ENCODE measurements at places on chromosomes 5 and 9.

DNA sequence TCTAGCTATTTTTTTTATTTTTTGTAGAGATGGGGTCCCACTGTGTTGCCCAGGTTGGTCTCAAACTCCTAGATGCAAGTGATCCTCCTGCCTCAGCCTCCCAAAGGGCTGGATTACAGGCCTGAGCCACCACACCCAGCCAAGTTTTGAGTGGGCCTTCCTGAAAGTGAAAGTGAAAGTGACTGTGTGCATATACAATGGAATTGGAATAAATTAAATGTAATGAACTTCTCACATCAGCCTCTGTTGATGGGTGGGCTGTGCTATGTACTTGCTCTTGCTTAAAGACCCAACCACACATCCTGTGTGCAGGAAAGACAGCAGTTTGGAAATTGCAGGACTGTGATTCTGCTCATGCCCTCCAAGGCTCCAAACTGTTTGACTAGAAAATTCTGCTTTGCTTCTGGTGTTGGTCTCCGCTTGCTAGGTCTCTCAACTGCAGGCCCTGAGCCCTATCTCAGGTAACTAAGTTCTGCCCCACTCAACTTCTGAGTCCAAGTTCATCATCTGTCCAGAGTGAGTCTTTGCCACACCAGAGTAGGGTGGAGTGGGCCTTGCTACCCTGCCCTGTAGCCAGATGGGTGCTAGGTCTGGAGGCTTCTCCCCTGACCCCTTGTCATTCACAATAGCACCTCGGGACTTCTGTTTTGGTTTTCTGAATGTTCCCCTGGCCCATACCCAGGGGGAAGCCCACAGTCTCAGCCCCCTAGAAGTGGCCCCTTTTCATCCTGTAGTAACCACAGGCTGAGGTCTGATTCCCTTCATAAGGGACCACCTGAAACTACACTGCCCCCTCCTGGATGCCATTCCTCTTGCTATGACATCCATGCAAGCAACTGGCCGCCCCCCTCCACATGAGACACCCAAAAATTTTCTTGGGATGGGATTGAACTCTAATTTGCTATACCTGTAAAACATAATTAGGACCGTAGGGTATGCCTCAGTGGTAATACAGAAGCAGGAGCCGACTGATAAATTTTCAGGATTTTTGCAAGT lies 36.5 kb upstream of the RAD23B start:
- no peak for DNase-seq

DNA sequence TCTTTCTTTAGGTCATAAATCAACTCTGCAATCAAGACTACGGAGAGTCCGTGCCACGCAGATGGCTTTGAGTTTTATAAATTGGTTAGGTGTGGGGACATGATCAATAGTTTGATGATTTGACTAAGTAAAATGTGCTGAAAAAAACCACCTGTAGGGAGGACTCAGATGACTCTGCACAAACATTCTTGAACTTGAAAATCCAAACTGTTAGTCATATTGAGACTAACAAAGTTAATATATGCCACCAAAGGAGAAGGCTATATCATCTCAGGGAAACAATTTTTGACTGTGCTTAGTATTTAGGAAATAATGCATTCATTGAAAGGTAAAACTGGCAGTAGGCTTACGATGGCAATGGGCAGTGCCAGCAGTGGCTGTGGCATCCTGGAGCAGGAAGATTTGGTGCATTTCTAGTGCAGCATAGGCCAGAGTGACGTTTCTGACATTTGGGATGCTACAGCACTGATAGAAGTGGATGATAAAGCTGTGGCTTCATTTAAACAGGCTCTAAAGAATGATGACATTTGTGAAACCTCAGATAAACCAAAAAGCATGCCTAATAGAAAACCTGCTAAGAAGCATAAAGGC lies 291.1 kb downstream of the MLLT3 start:
- DNase-seq, result no peak

DNA sequence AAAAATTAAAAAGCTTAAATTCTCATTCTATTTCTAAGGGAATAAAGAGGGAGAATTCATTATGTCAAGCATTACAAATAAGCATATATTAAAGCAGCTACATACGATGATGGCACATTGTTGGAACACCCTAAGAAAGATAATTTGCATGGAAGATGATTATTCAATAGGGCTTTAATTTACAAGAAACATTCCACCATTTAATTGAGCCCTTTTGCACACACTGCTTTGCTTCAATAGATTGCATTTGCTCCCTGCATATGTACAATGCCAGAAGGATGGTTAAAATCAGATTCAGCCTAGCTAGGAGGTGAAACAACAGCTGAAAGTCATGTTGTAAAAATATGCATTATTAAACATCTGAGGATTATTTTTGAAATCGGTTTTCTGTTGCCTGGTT lies 21.8 kb downstream of the KIAA1958 start:
- no peak for DNase-seq

- no peak for DNase-seq
Measured at GRCh38 chr9:121859646-121860045, 208.2 kb downstream of the DAB2IP start.

DNA sequence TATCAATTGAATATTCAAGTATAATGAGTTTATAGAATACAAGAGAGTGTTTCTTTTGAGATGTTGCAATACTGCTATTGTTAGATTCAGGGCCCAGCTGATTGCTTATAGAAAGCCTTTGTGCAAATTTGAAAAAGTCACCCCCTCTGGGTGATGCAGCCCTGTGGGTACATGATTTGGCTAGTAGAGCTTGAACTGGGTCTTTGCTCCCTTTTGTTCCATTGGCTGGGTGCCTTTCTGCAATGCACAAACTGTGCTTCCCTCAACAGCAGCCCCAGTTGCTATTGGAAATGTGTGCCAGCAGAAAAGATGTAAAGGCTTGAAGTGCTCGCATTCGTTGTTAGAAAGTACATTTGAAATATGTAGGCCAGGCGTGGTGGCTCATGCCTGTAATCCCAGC lies 61.8 kb upstream of the CEMIP2 start:
- peak; percentile 82 for DNase-seq

GRCh38 chr9:112581469-112582176 lies 95.0 kb downstream of the KIAA1958 start:
- no peak for DNase-seq

- DNase-seq, result no peak
Measured at GRCh38 chr5:1336749-1337488, 8.0 kb downstream of the CLPTM1L start.

DNA sequence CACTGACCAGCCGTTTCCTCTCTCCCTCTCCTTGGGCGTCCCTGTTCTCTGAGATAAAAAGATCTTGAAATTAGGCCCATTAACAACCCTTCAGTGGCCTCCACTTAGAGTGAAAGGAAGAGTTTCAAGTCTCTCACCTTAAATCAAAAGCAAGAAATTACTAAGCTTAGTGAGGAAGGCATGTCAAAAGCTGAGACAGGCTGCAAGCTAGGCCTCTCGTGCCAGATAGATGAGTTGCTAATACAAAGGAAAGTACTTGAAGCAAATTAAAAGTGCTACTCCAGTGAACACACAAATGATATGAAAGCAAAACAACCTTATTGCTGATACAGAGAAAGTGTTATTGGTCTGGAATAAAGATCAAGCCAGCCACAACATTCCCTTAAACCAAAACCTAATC lies 331.3 kb upstream of the SEMA6A start:
- DNase-seq, result no peak

DNA sequence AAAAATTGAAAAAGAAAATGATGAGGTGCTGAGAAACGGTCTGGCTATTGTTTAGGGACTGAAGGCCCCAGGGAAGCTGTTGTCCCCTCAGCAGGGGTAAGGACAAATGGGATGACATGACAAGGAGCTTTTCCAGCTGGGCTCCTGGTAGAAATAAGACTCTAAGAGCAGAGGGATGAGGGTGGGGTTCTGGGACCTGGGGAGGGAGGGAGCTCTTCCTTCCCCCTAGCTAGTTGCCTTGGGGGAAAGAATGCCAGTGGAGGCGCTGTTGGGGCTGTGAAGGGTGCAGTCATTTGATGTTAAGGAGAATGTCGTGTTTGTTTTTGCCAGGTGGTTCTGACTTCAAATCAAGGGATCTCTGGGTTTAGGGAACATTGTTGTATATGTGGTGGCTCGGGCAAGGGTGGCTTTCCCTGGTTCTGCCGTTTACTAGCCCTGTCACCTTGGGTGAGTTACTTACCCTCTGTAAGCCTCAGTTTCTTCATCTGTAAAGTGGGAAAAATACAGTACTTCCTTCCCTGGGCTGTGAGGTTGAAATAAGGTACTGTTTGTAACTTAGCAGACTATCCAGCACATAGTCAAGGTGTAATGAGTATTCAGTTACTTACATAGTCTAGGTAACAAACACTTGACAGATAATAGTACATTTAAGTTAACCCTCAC lies 47.8 kb downstream of the WWC1 start:
- DNase-seq, result no peak

DNA sequence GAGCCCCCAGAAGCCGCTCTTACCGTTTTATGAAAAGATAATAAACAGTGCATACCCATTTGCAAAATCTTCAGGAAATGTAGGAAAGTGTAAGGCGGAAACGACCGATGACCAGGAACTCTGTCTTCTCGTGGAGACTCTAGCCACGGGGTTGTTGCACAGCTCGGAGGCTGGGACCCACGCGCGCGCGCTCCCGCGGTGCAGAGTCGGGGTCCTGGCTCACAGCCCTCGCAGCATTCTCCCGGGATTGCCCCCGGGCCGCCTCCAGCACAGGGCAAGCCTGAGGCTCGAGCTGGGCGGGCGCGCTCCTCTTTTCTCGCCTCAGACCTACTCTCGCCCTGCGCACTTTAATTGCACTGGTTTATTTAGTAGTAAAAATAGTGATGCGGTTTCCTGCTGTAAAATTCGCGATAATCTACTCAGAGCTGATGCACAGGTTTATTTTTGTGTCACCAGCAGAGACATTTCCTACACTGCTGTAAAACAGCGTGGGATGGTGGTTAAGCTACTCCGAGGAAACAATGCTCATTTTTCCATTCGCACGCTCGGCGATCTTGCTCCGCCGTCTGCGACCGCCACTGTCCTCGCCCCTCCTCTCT lies 15.5 kb downstream of the TRIM7 start:
- no peak for DNase-seq

GRCh38 chr9:92632641-92633040 lies 37.3 kb downstream of the IPPK start:
- DNase-seq, result no peak

DNA sequence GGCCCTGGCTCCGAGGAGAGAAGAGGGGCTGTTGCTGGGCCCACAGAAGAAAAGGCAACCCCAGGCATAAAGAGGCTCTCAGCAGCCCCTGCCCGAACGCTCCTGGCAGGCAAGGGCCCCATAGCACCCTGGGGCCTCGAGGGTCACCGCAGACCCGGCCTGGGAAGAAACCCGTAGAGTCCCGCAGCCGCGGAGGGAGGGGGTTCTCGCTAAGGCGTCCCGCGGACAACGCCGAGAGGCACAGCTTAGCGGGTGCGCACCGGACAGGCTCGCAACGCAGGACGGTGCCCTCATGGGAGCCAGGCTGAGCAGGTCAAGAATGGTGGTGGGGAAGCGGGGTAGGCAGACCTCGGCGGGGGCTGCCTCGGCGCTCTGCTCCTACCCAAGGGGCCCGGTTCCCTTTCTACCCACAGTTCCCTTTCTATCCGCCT lies 6.7 kb downstream of the PITX1 start:
- DNase-seq, result no peak

GRCh38 chr5:128432913-128433440 lies 105.1 kb downstream of the FBN2 start:
- no peak for DNase-seq

GRCh38 chr9:14192556-14192955 lies 121.4 kb downstream of the NFIB start:
- no peak for DNase-seq

- DNase-seq, result no peak
Measured at GRCh38 chr5:109307951-109308350, 101.8 kb downstream of the PJA2 start.

- no peak for DNase-seq
Measured at GRCh38 chr5:148846930-148847329, 20.5 kb downstream of the ADRB2 start.

- no peak for DNase-seq
Measured at GRCh38 chr5:1772634-1773033, 27.0 kb downstream of the MRPL36 start.

DNA sequence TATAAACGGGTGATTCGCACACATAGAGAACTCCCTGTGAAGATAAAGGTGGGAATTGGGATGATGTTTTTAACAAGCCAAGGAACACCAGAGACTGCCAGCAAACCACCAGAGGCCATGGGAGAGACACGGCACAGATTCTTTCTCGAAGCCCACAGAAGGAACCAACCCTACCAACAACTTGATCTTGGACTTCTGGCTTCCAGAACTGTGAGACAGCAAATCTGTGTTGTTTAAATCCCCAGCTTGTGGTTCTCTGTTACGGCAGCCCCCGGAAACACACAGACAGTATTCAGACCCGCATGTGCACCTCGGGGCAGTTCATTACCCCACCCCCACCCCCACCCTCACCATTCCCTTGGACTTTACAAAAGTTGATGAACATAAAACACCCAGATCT lies 12.8 kb downstream of the AMBP start:
- no peak for DNase-seq

GRCh38 chr9:488448-488847 lies 273.8 kb downstream of the DOCK8 start:
- no peak for DNase-seq

- DNase-seq, result no peak
Measured at GRCh38 chr9:117835798-117836197, 131.6 kb downstream of the TLR4 start.

DNA sequence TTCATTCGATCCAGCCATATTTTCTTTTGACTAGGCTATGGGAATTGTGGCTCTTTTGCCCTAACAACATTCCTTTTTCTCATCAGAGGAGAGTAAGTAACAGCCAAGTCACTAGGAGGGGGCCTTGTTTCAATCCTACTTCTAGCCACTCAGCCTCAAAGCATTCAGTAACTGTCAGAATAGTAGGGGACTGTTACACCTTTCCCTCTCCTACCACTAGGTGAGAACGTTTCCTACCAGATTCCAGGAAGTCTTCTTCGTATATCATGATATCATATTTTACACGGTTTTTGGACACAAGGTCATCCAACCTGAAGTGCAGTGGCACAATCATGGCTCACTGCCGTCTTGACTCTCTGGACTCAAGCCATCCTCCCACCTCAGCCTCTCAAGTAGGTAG lies 171.3 kb upstream of the CDH12 start:
- DNase-seq, result no peak

- no peak for DNase-seq
Measured at GRCh38 chr5:133994297-133994989, 10.3 kb downstream of the VDAC1 start.

GRCh38 chr5:168972731-168973130 lies 328.2 kb downstream of the SLIT3 start:
- DNase-seq, result no peak

DNA sequence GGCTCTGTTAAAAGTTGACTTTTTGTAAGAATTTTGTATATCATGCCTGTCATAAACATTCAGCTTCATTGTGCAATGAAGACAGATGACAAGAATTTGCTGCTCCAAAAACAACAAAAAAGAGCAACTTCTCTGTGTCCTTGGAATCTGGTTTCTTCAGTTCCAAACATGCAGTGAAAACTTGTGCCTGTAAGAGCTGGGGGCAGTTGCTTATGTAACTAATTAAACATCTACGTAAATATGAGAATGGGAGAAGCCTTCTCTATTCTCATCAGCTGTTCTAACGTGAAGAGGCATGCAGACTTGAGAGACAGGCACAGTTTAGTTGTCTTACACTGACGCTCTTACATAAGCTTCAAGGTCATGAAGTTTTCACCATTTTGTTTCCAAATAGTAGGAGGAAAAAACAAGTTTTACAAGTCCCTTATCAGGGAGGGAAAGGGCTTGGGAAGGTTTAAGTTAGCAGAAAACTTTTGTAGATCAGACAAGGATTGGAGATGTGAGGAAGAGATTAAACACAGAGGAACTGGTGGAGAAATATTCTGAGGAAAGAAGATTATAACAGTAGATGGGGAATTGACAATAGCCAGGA lies 170.4 kb downstream of the RFK start:
- no peak for DNase-seq
